ENCODE measurements at places on chromosomes 5 and 9. TPM values are rescaled to one million over a fixed set of nuclear protein-coding genes. Genes with fewer than 3 reads are reported as not detected.

- no peak for DNase-seq
Measured at GRCh38 chr5:150672237-150672883, 11.3 kb downstream of the MYOZ3 start.

DNA sequence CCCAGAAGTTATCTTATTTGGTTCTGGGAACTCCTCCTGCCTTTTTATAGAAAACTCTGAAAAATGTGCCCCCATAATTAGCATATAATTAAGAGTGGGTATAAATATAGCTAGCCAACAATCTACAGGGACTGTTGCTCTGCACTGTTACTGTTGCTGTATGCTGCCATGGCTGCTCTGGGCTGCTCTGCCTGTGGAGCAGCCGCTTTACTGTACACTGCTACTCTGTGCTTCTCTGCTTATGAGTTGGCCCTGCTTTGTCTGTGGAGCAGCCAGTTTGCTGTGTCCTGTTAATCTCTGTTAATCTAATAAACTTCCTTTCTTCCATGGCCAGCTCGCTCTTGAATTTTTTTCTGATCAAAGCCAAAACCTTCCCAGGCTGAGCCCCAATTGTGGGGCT is 2244.0 kb upstream of the ACO1 start:
- DNase-seq = no peak

DNA sequence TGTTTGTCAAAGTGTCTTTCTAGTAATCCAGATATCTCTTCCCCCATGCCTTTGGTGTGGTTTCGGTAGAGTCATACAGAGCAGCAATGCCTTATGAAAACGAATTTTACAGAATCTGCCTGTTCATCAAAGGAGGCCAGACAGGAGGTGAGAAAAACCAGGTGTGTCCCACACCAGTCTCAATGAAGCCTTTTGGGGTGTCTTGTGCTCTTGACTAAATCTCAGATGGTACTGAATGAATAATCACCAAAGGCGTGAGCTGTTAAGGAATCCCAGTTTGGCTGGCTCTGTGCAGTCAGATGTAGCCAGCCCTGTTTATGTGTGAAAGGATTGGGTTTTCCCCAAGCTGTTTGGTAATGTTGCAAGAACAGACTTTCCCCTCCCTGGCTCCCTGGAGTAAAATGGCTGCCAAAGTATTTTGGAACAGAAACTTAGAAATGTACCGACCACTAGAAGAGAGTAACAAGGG is 70.8 kb upstream of the CDKN2B start:
- no peak for DNase-seq

GRCh38 chr5:134006115-134006514 is 1.3 kb upstream of the VDAC1 start:
- no peak for DNase-seq

- DNase-seq = no peak
Measured at GRCh38 chr5:141779503-141779973, 97.5 kb upstream of the ARAP3 start.

DNA sequence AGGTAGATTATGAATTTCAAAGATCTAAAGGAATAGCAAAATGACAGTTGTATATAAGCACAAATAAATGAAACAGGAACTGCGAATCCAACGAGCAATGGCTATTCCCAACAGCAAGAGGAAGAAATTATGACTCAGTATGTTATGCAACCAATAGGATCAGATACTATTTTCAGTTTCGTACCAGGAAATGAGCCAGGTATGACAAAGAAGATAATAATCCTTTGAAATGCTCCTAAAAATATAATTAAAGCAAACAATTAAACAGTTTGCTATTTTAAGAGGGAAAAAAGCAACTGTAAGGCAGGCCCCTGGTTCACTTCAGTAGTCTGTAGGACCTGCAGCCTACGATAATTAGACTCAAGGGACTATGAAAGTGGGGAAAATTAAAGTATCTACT is 58.9 kb downstream of the AUH start:
- no peak for DNase-seq

- no peak for DNase-seq
Measured at GRCh38 chr9:132828201-132828770, 49.8 kb downstream of the AK8 start.

DNA sequence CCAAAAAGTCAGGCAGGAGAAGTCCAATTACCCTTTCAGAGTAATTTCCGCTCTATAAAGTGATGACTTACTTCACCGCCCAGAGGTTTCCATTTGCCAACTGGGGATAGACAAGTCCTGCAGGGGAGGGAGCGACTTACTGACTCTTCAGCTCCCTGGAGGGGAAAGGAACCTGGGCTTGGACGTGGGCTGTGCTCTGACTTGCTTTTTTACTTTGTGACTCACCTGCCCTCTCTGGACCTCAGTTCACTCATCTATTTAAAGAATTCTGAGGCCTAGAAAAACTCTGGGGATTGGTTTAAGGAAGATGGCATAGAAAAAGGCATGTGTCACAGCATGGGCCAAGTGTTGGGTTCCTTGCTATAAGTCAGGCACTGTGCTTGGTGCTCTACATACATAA is 180.4 kb upstream of the TRIM32 start:
- no peak for DNase-seq

- DNase-seq = no peak
Measured at GRCh38 chr5:154110107-154110453, 71.3 kb downstream of the MFAP3 start.

DNA sequence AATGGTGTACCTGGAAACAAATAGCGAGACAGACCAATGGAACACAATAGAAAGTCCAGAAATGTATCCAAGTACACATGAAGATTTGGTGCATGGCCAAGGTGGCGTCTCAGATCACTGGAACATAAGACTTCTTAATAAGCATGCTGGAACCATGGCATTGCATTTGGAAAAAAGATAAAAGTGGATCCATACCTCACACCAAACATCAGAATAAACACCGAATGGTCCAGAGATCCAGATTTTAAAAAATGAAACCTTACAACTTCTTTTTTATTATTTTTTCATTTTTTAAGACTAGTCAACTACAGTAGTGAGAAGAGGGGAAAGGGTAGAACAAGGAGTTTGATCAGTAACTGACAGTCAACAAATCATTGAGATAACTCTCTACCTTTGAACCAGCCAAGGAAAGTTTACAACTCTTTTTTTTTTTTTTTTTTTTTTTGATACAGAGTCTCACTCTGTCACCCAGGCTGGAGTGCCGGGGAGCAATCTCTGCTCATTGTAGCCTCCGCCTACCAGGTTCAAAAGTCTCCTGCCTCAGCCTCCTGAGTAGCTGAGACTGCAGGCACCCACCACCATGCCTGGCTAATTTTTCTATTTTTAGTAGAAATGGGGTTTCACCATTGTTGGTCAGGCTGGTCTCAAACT is 8.8 kb upstream of the DUSP1 start:
- DNase-seq = no peak

Gene OMD
- total RNA-seq = 200 TPM

Gene IGIP
- 24.2 TPM for total RNA-seq

Gene SPRY4
- total RNA-seq = 136 TPM

Measured in thoracic aorta (tissue), 2 donors.